ENCODE measurements at places on chromosomes 5 and 9.

- H3K27ac ChIP-seq = no peak overlapping the region
- no peaks in the 10 kb centered on the region for H3K36me3 ChIP-seq
- no peak overlapping the region for H3K4me3 ChIP-seq
- no peaks in the 10 kb centered on the region for H3K4me1 ChIP-seq
- no peaks in the 10 kb centered on the region for H3K27me3 ChIP-seq
Observed at GRCh38 chr5:111859533-111860270, 102.7 kb upstream of the NREP start.

DNA sequence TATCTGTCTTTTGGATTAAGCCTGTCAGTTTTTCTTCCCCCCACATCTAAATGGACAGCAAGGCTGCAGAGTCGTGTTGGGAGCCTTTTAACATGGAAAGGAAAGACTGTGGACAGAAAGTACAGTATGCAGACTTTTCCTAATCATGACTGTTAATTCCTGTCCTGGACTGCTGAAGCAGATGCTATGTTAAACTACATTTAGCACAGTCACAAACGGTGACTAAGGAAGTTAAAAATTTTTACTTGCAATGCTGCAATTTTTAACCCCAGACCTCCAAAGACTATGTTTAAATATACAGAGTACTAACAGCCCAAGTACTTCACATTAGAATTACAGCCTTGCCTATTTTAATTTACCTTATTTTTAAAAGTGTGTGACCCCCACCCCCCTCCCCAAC, 51.8 kb downstream of the ELAVL2 start:
- H3K27ac ChIP-seq = no peak overlapping the region
- no peak overlapping the region for H3K4me3 ChIP-seq
- no peaks in the 10 kb centered on the region for H3K4me1 ChIP-seq
- H3K36me3 ChIP-seq = no peaks in the 10 kb centered on the region

GRCh38 chr9:90702441-90702955, 59.9 kb upstream of the DIRAS2 start:
- H3K4me1 ChIP-seq = no peaks in the 10 kb centered on the region
- no peak for DNase-seq
- H3K27ac ChIP-seq = no peak overlapping the region

DNA sequence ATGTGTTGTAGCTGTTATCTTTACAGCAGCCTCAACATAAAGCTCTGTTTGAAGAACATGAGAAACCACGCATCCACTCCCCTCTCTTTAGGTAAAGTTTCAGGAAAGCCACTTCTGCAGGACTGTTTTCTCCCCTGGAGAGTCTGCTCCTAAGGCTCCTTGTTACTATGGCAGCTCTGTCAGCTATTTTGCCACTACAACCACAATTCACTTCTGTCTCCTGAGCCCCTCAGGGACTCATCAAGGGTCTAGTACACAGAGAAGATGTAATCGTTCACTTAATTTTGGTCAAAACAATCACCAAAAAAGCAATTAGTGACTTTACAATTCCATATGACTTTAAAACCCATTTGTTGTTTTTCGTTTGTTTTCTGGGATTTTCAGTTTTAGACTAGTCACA, 157.7 kb downstream of the FBN2 start:
- no peak for DNase-seq
- no peaks in the 10 kb centered on the region for H3K4me1 ChIP-seq
- H3K4me3 ChIP-seq = no peak overlapping the region
- H3K36me3 ChIP-seq = no peaks in the 10 kb centered on the region
- no peak overlapping the region for H3K27ac ChIP-seq

- no peak overlapping the region for H3K4me3 ChIP-seq
- H3K36me3 ChIP-seq = no peaks in the 10 kb centered on the region
- no peak for DNase-seq
Observed at GRCh38 chr9:89488131-89488530, 9.8 kb downstream of the SEMA4D start.

DNA sequence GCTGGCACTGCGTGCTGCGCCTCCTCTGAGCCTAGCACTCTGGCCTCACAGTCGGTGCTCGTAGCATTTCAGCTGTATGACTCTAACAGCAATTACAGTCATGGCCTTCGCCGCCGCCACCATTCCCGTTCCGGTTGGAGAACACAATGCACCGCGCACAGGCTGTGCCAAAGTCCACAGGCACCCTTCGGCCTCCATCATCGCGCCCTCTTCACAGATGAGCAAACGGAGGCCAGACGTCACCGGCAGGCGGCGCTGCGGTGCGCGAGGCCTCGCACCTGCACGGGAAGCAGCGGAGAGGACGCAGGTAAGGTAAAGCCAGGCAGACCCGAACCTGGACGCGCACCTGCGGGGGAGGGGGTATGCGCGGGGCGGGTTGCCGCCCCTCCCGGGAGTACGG, 128.9 kb downstream of the BARX1 start:
- peaks cover 40% of the 10 kb centered on the region for H3K27me3 ChIP-seq
- peaks cover 3% of the 10 kb centered on the region for H3K4me1 ChIP-seq
- no peak overlapping the region for H3K4me3 ChIP-seq
- H3K27ac ChIP-seq = no peak overlapping the region

DNA sequence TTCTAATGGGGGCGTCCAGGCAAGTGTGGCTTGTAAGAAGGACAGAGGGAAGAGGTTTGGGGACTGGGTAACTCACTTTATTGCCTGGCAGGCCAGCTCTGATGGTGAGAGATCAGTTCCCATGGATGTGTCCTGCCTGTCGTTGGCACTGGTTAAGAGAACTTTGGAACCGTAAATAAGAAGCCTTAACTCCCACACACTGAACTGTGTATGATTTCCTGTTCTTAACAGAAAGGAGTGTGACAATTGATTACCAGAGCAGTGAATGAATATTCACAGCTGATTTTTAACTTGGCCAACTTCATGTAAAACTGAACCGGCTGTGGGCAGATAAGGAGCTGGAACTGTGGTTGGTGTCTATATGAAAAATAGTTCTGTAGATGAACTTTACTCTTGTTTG, 63.2 kb downstream of the MEGF10 start:
- DNase-seq = no peak
- H3K4me1 ChIP-seq = no peaks in the 10 kb centered on the region
- no peaks in the 10 kb centered on the region for H3K36me3 ChIP-seq

DNA sequence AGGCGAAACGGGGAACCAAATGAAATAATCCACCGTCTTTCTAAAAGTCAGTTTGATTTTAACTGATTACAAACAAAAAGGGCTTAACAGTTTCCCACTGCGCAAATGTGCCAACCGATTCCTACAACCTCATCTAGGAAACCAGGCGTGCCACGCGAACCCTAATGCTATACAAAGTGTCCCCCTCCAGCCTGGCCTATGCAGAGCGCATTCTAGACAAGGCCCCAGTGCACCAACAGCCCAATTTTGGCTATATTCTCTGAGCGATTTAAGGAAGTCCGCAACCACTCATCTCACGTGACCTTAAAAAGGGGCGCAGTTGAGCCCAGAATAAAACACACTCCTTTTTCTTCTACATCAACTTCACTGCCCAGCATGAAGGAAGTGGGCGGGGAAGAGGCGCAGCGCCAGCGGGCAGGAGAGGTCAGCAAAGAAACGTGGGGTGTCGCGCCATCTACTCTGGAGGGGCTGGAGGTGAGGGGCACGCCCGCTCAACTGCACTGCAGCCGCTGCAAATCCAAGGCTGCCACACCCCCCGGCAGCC, 779 bp downstream of the FAM13B start:
- H3K4me1 ChIP-seq = peaks cover 34% of the 10 kb centered on the region
- DNase-seq = peak; percentile 26
- H3K27ac ChIP-seq = peak overlapping the region; percentile 93
- H3K4me3 ChIP-seq = peak overlapping the region; percentile 82
- no peaks in the 10 kb centered on the region for H3K36me3 ChIP-seq
- no peaks in the 10 kb centered on the region for H3K27me3 ChIP-seq
